ENCODE measurements at places on chromosomes 6 and 20. TPM values are rescaled to one million over a fixed set of nuclear protein-coding genes. Genes with fewer than 3 reads are reported as not detected.
A peak's percentile ranks its signal among the peaks of the same experiment; 100 is the strongest.

- DNase-seq = no peak
- peak overlapping the region; percentile 81 for H3K27ac ChIP-seq
- H3K4me1 ChIP-seq = peaks cover 19% of the 10 kb centered on the region
- H3K27me3 ChIP-seq = peaks cover 38% of the 10 kb centered on the region
These were observed 266.7 kb upstream of the SULF2 start for GRCh38 chr20:48051794-48052474.

Gene SYCP2
- total RNA-seq = 1.8 TPM

Gene MMS22L
- total RNA-seq = 19.9 TPM

GRCh38 chr6:90362318-90362717 lies 65.7 kb upstream of the BACH2 start:
- H3K4me1 ChIP-seq = peaks cover 35% of the 10 kb centered on the region
- H3K27me3 ChIP-seq = no peaks in the 10 kb centered on the region
- H3K36me3 ChIP-seq = no peaks in the 10 kb centered on the region
- H3K27ac ChIP-seq = no peak overlapping the region

GRCh38 chr6:17336425-17336824 lies 55.3 kb downstream of the RBM24 start:
- H3K27me3 ChIP-seq = no peaks in the 10 kb centered on the region
- H3K27ac ChIP-seq = no peak overlapping the region
- H3K4me3 ChIP-seq = no peak overlapping the region

DNA sequence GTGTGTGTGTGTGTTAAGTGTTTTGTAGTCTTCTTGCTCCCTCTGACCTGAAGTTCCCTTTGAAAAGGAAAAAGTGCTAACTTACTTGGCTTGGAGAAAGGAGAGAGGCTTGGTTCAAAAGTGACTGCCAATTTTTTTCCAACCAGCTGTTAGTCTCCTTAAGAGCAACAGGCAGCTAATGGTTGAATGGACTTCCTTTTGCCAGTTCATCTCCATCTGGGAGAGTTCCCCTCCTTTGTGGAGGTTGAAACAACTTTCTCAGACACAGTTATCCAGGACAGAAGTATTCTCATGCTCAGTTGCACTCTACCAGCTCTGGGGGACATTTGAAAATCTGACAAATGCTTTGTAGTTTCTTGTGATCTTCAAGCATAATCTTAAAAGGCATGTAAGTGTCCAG lies 4.5 kb downstream of the RIPOR2 start:
- no peaks in the 10 kb centered on the region for H3K27me3 ChIP-seq
- no peak for DNase-seq
- no peak overlapping the region for H3K27ac ChIP-seq
- no peak overlapping the region for H3K4me3 ChIP-seq

- H3K4me3 ChIP-seq = no peak overlapping the region
- peaks cover 62% of the 10 kb centered on the region for H3K4me1 ChIP-seq
- no peaks in the 10 kb centered on the region for H3K36me3 ChIP-seq
- H3K27me3 ChIP-seq = no peaks in the 10 kb centered on the region
- DNase-seq = no peak
These were observed 17.6 kb downstream of the SYTL3 start for GRCh38 chr6:158667360-158667981.

Gene PXMP4
- 7.0 TPM for total RNA-seq

Gene ULBP2
- total RNA-seq = 0.23 TPM

- H3K36me3 ChIP-seq = no peaks in the 10 kb centered on the region
- H3K27ac ChIP-seq = no peak overlapping the region
- DNase-seq = no peak
- H3K27me3 ChIP-seq = no peaks in the 10 kb centered on the region
- no peak overlapping the region for H3K4me3 ChIP-seq
- peaks cover 7% of the 10 kb centered on the region for H3K4me1 ChIP-seq
These were observed 70.5 kb upstream of the TNFRSF21 start for GRCh38 chr6:47380251-47380650.

DNA sequence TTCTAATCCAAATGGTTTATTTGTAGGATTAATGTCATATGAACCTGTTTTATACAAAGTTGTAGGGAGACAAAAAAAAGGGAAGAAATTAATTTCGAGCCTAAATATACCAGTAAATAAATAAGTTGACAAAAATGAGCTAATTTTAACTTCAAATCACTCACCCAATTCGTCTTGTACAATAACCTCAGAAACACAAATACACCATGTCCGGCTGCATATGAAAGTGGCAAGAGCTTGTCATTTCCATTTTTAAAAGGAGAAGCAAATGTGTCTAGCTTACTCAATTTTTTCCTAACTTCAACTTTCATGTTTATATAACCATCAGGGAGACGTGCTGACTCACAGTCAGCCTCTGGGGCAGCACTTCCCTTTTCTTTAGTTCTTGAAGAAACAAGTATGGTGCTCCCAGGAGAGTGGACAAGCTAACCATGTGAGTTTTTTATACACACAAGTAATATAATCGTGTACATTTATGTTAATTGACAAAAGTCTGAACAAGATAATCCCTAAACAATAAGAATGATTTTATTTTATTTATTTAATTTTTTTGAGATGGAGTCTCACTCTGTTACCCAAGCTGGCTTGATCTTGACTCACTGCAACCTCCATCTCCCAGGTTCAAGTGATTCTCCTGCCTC lies 55.5 kb upstream of the SGK1 start:
- peaks cover 16% of the 10 kb centered on the region for H3K4me1 ChIP-seq
- DNase-seq = no peak
- H3K4me3 ChIP-seq = no peak overlapping the region
- no peaks in the 10 kb centered on the region for H3K36me3 ChIP-seq
- no peak overlapping the region for H3K27ac ChIP-seq
- H3K27me3 ChIP-seq = no peaks in the 10 kb centered on the region

GRCh38 chr20:25369971-25370370 lies 20.7 kb downstream of the ABHD12 start:
- no peaks in the 10 kb centered on the region for H3K27me3 ChIP-seq
- no peak overlapping the region for H3K27ac ChIP-seq
- no peak overlapping the region for H3K4me3 ChIP-seq
- DNase-seq = no peak
- peaks cover 37% of the 10 kb centered on the region for H3K36me3 ChIP-seq

DNA sequence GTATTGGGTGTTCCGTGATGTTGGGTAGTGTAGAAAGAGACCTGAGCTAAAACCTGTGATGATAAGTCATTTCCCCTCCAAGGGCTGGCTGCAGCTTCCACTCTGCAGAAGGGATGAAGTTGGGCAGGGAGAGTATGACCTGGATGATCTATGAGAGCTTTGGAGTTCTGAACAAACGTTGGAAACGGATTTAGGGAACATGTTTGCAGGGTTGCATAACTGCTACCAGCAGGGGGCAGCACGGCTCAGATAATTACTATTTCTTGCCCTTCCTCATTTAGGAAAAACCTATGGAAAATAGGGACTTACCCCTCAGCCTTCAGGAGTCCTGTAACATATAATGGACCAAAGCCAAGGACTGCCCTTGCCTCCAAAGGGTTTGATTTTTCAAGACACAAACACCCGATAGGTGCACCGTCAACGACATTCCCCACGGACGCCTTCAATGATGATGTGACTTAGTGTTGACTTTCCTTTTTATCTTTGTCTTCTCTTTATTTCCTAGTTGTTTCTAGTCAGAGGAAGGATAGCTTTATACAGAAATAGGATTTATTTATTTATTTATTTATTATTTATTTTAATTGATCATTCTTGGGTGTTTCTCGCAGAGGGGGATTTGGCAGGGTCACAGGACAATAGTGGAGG lies 164.9 kb upstream of the SASH1 start:
- no peak overlapping the region for H3K27ac ChIP-seq
- no peak for DNase-seq
- no peaks in the 10 kb centered on the region for H3K27me3 ChIP-seq
- H3K36me3 ChIP-seq = peaks cover 5% of the 10 kb centered on the region

GRCh38 chr20:41355192-41355591 lies 11.4 kb downstream of the EMILIN3 start:
- H3K27me3 ChIP-seq = no peaks in the 10 kb centered on the region
- no peak overlapping the region for H3K27ac ChIP-seq
- no peaks in the 10 kb centered on the region for H3K4me1 ChIP-seq

Gene SAPCD1
- total RNA-seq = 11.6 TPM

GRCh38 chr6:37637562-37638413 lies 59.9 kb downstream of the MDGA1 start:
- no peak for DNase-seq
- H3K27ac ChIP-seq = no peak overlapping the region
- H3K4me3 ChIP-seq = no peak overlapping the region
- H3K27me3 ChIP-seq = peaks cover 33% of the 10 kb centered on the region

- H3K36me3 ChIP-seq = peaks cover 3% of the 10 kb centered on the region
- H3K27ac ChIP-seq = peak overlapping the region; percentile 88
- peaks cover 57% of the 10 kb centered on the region for H3K4me1 ChIP-seq
- no peak overlapping the region for H3K4me3 ChIP-seq
- H3K27me3 ChIP-seq = no peaks in the 10 kb centered on the region
- DNase-seq = no peak
These were observed 8.9 kb downstream of the FAM217B start for GRCh38 chr20:59948828-59949720.
